Fibroblast of upper back skin (primary cell): ENCODE measurements at places on chromosomes 16 and 17.
A peak's percentile ranks its signal among the peaks of the same experiment; 100 is the strongest.

DNA sequence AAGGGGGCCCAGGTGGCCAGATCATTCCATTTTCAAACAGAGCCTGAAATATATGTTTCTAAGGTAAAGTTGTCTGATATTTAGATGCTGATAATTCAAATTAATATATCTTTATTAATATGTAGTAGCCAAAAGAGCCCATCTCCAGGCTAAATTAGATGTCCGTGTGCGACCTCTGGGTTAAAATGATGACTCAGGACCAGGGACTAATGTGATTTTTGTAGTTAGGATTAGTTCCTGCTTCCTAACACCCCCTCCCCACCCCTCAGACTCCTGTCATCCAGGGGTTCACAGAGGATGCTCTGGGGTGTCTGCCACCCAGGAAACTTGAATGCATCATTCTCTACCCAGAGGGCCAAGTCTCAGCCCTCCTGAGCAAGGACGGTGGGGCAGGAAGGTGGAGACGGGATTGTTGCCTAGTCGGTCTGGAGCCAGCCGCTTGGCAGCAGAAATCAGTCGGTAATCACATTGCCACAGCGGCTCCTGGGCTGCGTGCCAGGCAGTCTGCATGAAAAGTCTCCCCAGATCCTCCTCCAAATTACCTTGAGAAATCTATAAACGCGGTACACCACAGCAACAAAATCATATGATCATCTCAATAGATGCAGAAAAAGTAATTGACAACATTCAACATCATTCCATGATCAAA lies 29.8 kb downstream of the CNGB1 start:
- DNase-seq: peak; percentile 4

- no peak for DNase-seq
Measured at GRCh38 chr17:1111599-1112443, 68.0 kb downstream of the ABR start.

DNA sequence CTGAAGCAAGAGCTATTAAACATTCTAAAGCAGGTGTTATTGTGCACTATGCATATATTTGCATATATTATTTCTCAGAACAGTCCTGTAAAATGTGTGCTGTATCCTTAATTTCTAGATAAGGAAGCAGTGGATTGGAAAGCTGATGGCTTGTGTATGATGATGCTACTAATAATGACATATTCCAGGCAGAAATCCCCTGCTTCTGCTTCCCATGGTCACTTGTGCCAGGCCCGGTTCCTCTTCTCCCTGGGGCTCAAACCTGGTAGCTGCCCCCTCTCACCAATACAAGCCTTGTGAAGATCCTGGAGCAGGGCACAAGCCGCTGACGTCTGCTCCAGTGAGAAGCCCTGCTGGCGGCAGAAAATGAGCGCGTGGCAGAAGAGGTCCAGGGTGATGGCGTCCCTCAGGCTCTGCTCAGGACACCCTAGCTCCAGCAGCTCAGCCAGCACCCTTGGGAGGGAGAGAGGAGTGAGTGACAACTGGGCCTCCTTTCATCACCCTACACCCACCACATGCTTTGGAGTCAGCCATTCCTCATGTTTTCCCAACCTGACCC lies 1.8 kb downstream of the CFAP119 start:
- no peak for DNase-seq

DNA sequence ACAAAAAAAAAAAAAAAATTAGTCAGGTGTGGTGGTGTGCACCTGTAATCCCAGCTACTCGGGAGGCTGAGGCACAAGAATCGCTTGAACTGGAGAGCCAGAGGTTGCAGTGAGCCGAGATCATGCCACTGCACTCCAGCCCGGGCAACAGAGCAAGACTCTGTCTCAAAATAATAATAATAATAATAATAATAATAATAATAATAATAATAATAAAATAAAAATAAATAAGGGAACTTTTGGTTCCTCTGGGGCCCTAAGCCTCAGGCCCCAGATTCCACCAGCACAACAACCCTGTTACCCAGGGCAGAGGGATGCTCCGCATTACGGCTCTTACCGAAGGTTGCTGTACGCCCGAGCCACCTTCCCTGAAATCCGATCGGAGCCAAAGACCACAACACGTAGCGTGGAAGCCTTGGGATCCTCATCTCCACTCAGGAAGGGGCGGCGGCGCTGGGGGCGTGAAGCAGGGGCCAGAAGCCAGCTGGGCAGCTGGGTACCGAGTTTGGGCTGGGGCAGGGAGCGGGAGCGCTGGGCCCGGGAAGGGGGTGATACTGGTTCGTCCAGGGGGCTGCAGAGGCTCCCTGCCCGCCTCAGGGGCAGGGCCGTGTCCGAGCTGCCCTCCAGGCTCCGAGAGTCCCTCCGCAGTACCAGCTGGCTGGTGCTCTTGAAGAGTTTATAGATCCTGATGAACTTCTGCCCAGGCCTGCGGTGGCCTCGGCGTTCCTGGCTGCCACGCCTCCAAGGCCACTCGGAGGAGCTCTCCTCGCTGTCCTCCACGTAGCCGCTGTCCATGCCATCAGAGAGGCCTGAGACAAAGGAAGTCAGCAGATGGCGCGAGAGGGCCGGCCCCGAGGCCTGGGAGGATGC lies 20.6 kb upstream of the PIK3R6 start:
- DNase-seq: peak; percentile 32

DNA sequence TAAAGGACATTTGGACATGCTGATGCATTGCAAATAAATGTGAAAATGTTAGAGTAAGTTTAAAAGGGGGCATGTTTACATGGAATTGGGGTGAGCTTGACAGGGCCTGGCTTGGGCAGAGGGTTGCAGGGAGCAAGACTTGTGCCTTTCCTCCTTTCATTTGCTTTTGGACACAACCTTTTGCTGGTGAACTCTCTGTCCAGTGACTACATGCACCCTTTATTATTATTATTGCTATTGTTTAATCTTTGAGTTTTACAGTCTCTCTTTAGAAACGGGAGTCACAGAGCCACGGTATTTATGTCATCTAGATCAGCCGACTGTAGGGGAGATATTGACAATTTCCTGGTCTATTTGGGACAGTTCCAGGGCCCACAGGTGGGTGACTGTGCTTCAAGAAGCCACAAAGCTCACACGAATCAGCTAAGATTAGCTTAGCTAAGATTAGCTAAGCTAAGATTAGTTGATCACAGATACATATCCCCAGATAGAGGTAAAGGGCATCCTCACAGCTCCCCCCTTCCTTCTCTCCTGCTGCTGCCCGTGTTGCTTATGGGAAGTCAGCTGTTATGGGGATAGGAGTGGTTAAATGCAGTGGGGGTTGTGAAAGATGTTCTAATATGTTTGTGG lies 28.9 kb upstream of the ETV4 start:
- DNase-seq: no peak

GRCh38 chr17:47801176-47801765 lies 20.3 kb downstream of the OSBPL7 start:
- no peak for DNase-seq

DNA sequence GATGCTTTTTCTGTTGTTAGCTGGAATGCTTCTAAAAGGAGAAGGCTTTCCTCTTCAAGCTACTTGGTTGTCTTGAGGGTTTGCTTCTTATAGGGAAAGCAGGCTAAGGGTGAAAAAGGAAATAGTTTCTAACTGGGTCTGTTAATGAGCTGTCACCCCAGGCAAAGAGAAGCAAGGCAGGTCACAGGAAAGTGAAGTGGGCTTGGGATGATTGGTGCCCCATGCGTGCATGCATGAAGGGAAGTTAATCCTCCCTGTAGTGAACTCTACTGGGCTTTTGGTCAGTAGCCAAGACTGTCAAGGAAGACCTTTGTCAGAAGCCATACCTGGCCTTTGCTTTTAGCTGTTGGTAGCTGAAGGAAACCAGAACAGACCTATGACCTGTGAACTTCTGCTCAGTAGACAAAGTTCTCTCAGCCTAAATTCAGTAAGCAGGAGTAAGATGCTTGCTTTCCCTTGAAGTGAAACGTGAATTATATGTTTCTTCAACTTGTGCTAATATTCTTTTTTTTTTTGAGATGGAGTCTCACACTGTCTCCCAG lies 16.5 kb downstream of the TENT4B start:
- no peak for DNase-seq

- no peak for DNase-seq
Measured at GRCh38 chr17:45296833-45297124, 20.0 kb downstream of the MAP3K14 start.

GRCh38 chr17:16449121-16449570 lies 33.8 kb downstream of the TRPV2 start:
- DNase-seq: peak; percentile 55

DNA sequence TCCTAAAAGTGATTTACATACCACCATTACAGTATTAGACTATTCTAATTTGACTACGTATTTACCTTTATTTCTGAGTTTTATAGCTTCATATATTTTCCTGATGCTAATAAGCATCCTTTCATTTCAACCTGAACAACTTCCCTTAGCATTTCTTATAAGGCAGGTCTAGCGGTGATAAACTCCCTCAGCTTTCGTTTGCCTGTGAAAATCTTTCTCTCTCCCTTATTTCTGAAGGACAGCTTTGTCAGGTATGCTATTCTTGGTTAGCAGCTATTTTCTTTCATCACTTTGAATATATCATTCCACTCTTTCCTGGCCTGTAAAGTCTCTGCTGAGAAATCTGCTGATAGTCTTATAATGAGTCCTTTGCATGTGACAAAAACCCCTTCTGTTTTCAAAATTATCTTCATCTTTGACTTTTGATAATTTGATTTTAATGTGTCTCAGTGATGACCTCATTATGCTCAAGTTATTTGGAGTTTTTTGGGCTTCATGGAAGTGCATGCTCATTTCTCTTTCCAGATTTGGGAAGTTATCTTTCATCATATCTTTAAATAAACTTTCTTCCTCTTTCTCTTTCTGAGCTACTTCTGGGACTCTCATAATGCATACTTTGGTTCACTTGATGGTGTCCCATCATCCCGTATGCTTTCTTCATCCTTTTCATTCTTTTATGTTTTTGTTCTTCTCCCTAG lies 285.4 kb upstream of the PMFBP1 start:
- DNase-seq: no peak
